RCC 7860 (cell line): ENCODE measurements at places on chromosomes 6 and 20.
A peak's percentile ranks its signal among the peaks of the same experiment; 100 is the strongest.

- peak; percentile 85 for DNase-seq
Observed at GRCh38 chr20:43513931-43514647, 6.6 kb downstream of the L3MBTL1 start.

GRCh38 chr20:34806255-34806654 is 19.2 kb downstream of the NCOA6 start:
- DNase-seq: no peak

DNA sequence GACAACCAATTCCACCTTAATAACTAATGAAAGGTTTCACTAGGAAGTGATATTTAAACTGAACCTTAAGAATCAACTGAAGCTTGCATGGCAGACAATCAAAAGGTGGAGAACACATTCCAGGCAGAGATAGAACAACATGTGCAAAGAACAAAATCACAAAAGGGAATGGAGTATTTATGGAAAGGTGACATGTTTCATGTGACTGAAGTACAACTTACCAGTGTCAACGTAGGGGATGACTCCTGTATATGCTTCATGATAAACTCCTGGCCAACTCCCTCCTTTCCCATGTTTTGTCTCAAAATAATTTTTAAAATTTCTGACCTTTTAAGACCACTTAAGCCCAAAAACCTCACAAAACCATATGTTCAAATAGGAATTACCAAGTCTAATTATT is 6.6 kb downstream of the PLN start:
- DNase-seq: no peak

- DNase-seq: peak; percentile 27
Observed at GRCh38 chr20:8854571-8854970, 214.3 kb upstream of the PLCB4 start.

DNA sequence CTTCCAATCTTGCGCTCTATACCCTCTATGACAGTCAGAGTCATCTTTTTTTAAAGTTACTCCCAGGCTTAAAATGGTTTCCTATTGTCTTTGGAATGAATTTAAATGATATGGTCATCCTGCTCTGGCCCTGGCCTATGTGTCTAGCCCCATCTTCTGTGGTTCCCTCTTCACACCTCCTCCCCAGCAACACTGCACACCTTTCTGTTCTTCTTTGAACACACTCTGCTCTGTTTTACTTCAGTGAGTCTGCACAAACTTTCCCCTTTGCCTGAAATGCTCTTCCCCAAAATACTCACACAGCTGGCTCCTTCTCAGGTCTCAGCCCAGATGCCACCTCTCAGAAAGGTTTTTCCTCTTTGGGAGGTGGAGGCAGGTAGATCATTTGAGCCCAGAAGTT is 132.7 kb downstream of the FYN start:
- no peak for DNase-seq

DNA sequence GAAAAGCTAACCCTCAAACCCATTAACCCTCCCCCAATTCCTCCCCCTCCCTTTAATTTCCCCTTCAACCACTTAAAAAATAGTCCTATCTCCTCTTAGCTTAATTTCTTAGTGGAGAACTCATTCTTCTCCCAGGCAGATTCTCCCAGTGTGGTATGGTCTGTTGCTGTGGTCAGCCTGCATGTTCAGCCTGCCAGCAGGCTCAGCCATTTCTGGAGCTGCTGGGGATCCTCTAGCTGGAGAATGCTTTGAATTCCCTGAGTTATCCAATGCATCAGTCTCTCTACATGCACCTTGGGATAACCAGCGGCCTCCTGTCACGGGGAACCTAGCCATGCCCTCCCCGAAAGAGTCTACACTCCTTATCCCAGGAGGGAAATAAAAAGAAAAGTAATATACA is 375.4 kb upstream of the RSPO3 start:
- no peak for DNase-seq

DNA sequence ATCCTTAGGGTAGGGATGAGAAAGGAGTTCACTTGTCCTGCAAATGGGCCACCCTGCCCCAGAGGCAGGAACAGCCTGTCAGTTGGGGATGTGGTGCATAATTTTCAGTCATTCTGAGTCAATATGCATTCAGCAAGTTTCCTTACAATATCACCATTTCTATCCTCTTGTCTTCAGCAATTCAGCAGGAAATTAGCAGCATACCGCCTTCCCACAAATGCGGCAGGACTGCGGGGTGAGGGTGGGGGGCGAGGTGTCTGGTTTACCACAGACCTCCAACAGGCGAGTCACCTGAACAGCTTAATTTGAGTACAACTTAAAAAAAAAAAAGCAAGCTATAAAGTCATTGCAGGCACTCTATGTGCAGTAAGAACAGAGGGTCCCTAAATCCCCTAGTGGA is 126.8 kb downstream of the MAP3K7 start:
- DNase-seq: no peak

DNA sequence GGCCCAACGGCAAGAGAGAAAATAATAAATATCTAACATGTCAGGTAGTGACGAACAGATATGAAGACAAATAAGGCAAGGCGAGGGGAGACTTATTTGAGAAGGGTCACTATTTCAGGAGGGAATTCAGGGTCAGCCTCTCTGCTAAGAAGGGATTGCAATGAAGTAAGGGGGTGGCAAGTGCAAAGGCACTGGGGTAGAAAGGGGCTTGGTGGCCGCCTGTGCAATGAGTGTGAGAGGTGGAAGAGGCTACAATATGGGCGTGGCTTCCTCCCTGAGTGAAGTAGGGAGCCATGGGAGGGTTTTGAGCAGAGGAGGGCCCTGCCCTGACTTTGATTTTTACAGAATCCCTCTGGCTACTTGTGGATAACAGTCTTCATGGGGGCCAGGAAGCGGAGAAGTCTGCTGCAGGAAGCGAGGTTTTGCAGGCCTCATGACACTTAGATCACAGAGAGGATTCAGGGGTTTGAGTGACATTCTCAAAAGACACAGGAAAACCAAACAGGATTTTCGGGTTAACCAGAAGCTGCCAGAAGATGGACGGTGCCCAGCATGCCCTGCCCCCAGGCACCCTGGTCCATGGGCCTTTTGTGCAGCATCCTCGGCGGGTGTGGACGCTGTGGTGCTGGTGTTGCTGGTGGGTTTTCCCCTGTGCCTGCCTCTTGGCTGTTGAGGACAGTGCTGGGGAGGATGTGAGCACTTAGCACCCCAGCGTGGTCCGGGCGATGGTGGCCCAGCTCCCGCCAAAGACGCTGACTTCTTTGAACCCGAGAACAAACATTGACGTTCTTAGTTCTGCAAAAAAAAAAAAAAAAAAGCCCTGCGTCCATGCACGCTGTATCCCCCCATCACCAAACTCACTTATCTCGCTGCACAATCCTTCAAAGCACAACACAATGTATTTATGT is 124.2 kb upstream of the PTPN1 start:
- DNase-seq: no peak

DNA sequence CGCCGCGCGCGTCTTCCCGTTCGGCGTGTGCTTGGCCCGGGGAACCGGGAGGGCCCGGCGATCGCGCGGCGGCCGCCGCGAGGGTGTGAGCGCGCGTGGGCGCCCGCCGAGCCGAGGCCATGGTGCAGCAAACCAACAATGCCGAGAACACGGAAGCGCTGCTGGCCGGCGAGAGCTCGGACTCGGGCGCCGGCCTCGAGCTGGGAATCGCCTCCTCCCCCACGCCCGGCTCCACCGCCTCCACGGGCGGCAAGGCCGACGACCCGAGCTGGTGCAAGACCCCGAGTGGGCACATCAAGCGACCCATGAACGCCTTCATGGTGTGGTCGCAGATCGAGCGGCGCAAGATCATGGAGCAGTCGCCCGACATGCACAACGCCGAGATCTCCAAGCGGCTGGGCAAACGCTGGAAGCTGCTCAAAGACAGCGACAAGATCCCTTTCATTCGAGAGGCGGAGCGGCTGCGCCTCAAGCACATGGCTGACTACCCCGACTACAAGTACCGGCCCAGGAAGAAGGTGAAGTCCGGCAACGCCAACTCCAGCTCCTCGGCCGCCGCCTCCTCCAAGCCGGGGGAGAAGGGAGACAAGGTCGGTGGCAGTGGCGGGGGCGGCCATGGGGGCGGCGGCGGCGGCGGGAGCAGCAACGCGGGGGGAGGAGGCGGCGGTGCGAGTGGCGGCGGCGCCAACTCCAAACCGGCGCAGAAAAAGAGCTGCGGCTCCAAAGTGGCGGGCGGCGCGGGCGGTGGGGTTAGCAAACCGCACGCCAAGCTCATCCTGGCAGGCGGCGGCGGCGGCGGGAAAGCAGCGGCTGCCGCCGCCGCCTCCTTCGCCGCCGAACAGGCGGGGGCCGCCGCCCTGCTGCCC is 1.1 kb downstream of the SOX4 start:
- no peak for DNase-seq

DNA sequence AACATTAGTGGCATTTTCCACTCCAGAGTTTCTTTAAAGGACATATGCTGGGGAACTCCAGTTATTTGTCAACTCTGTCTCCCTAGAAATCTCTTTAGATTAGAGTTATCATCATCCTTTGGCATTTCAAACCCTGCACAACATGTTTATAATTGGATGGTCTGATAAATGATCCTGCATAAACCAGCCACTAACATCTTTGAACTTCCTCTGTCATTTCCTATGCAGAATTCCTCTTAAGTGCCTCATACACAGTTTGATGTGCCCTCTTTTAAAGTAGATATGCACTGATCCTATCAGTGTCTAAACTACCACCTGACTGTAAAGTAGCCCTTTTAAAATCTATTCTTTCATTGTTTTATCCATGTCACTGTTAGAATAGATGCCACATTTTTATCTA is 306.3 kb upstream of the IRAK1BP1 start:
- no peak for DNase-seq

- DNase-seq: no peak
Observed at GRCh38 chr20:32315399-32315798, 37.9 kb downstream of the KIF3B start.

- no peak for DNase-seq
Observed at GRCh38 chr6:3899970-3900439, 50.8 kb downstream of the FAM50B start.

GRCh38 chr6:143747347-143747842 is 69.6 kb downstream of the PHACTR2 start:
- no peak for DNase-seq

DNA sequence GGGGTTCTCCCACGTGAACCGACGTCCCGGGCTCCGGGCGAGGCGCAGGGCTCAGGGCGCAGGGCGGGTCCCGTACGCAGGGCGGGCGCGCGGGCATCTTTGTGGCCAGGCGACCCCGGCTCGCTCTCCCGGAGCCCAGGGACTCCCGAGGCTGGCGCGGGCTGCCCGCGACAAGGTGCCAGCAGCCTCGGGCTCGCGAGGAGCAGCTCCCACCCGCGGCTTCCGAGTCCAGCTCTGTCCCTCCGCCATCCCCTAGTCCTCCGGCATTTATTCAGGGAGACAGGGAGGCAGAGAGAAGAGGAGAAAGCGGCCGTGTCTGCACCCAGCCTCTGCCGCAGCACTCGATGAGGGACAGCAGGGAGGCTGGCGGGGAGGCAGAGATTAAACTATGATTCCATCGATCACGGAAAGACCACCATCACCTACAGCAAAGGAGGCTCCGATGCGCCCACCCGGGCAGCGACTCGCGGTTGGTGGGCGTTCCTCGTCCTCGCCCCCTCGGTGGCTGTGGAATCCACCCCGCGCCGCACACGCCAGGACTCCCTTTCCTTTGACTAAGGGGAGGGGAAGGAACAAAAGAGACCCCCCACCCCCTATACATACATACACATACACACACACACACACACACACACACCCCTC is 1.1 kb downstream of the RGS17 start:
- no peak for DNase-seq

- no peak for DNase-seq
Observed at GRCh38 chr6:32604434-32604877, 14.8 kb upstream of the HLA-DRB1 start.

DNA sequence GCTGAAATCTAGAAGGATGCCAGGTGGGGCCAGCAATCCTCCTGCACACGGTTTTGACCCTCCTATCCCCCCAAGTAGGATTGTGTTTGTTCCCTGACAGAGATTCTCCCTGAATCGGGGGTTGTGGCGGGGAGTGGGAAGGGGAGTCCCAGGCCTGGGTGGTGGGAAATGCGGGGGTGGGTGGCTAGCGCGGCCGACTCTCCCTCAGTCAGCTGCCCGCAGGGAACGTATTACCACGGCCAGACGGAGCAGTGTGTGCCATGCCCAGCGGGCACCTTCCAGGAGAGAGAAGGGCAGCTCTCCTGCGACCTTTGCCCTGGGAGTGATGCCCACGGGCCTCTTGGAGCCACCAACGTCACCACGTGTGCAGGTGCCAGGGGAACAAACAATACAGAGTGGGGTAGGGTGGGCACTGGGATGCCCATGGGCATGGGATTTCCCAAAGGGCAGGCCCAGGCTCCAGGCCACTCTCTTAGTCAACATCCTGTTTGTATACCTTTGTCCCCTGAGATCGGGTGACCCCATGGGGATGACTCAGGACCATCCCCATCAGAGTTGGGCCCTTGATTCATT is 16.1 kb upstream of the ZNF76 start:
- DNase-seq: no peak

DNA sequence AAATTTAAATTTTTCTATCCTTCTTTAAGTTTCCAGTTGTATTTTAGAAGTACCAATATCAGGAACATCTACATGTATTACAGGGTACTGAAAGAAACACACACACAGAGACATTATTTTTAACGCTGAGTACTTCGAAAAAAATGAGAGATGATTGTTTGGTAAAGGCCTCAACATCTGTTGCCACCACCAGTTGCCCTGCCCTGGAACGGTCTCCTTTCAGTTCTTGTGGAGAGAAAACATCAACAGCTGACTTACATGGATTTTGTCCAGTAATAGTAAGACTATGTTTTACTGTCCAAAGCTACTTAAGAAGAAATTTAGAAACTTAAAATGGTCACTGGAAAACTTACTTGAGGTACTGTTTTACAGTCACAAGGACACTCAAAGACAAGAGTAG is 16.7 kb downstream of the HMGCLL1 start:
- DNase-seq: no peak

GRCh38 chr6:53794137-53794719 is 577 bp upstream of the LRRC1 start:
- DNase-seq: peak; percentile 63

- no peak for DNase-seq
Observed at GRCh38 chr20:3901706-3902440, 12.7 kb downstream of the PANK2 start.

DNA sequence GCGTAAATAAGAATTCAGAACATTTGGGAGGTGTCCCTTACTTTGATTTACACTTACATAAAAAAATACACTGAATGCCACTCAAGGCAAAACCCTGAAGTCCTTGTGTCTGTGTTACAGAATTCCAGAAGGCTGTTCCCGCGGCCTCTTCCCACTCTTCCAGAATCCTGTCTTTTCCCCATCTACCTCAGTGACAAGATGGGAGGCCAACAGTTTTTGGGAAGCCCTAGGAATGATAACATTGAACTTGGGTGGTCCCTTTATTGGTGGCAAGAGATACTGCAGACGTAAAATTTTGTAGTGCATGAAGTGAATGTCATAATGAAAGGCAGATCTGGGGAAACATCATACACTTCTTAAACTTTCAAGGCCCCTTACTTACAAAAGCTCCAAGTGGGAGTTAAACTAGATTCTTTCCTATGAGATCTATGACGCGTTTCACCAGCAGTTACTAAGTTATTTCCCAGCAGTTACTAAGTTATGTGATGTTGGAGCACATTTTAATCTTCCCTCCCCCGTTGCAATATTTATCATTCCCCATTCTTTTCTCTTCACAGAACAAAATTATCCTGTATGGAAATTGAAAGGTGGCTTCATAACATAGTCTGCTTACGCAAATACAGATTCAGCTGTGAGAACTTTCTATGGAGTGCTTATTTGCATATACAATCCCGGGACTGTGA is 79.5 kb downstream of the BCAS1 start:
- no peak for DNase-seq

- no peak for DNase-seq
Observed at GRCh38 chr6:136549300-136550044, 750 bp downstream of the MAP7 start.

GRCh38 chr20:36792422-36792821 is 18.9 kb upstream of the DSN1 start:
- DNase-seq: peak; percentile 76

- peak; percentile 68 for DNase-seq
Observed at GRCh38 chr6:54681987-54682386, 164.6 kb upstream of the FAM83B start.
